Pancreas (tissue), 10 donors: ENCODE measurements at places on chromosomes 1 and 21. TPM values are rescaled to one million over a fixed set of nuclear protein-coding genes. Genes with fewer than 3 reads are reported as not detected.

The RNF186 gene
- total RNA-seq: 22.9 TPM

- DNase-seq: peak; percentile 62
Measured at GRCh38 chr1:95041491-95042165, 31.1 kb downstream of the ALG14 start.

The S100A1 gene
- 2.3 TPM for total RNA-seq

The ADORA1 gene
- 9.0 TPM for total RNA-seq

The EVI5 gene
- 18.8 TPM for total RNA-seq

DNA sequence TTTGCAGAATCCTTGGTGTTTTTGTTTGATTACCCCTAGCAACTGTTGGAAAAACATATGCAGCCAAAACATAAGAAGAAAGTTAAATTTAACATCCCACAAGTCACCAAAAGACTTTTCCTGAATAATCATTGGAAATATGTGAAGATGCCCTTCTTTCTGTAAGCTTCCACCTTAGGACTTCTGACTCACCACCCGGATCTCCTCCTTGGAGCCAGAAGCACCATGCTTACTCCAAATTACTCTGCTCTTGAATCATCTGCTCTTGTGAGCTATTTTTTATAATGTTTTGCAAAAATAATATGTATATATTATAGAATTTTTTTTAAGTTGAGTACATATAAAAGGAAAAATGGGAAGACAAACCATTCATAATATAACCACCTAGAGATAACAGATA, 391.7 kb downstream of the KCTD3 start:
- no peak for DNase-seq

- DNase-seq: peak; percentile 65
Measured at GRCh38 chr21:39386194-39386593, 37.3 kb upstream of the HMGN1 start.

GRCh38 chr1:167871331-167871730, 42.6 kb downstream of the ADCY10 start:
- DNase-seq: no peak

The RXFP4 gene
- total RNA-seq: not detected

The MPL gene
- 0.26 TPM for total RNA-seq

GRCh38 chr1:211577819-211578639, 932 bp downstream of the SLC30A1 start:
- peak; percentile 81 for DNase-seq

GRCh38 chr21:35579520-35580293, 480.6 kb downstream of the SETD4 start:
- DNase-seq: no peak

The ERICH3 gene
- total RNA-seq: 0.16 TPM

The GABRD gene
- not detected for total RNA-seq

GRCh38 chr1:55775007-55775406, 559.8 kb upstream of the USP24 start:
- DNase-seq: no peak

- peak; percentile 65 for DNase-seq
Measured at GRCh38 chr1:159197561-159198557, 6.8 kb upstream of the ACKR1 start.

GRCh38 chr1:153032677-153033308, 1.8 kb downstream of the SPRR1B start:
- no peak for DNase-seq

The TRIM67 gene
- total RNA-seq: 0.09 TPM

The FCGR3A gene
- total RNA-seq: 2.8 TPM

GRCh38 chr1:203351037-203351625, at the start of gene FMOD:
TSS of gene FMOD (minus strand) at chr1:203351122. CDS start at chr1:203348270, 2,852 bp downstream.
- DNase-seq: peak; percentile 53

DNA sequence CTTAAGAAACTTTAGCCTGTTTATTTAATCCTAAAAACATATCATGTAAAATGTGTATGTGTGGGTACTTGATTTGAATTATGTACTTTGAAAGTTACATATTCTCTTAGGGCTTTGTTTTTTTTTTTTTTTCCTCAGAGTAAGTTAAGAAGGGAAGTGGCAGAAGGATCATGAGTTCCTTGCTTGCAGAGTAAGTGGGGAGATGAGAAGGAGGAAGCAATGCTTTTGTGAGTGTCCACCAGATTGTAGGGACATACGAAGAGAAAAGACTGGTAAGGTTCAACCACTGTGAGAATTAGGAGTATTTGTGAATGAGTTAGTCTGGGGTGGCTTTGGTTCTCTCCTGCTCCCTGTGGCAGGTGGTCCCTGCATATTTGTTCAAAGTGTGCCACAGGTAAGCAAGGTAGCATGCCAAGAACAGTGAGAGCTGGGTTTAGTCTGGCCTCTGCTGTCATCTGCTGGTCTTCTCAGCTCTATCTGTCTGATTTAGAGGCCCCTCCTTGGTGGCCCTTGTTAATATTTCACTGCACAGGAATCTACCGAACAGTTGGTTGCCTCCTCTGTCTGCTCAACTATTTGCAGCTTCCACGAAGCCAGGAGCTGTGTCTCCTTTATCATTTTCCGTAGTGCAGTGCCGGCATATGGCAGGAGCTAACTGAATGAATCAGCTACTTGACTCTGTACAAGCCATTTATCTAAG, 9.5 kb downstream of the DNM3 start:
- DNase-seq: no peak

The KIF2C gene
- total RNA-seq: 0.40 TPM

DNA sequence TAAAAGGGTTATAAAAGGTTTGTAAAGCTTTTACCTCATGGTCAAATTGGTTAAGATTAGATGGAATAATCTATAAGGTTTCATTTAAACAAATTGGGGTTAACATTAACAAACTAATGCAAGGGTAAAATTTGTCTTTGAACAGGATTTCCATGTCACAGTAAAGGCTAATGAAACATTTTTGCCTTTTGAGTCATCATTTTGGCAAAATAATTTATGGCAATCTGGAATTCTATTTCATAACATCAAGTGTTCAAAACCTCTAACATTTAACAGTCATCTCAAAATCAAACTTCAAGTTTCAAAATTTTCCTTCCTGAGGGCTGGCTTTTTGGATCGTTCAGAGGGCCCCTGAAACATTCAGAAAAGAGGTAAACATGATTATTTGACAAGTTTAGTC, 6.6 kb upstream of the CD46 start:
- no peak for DNase-seq

The LINGO4 gene
- total RNA-seq: 0.32 TPM

The OR2T33 gene
- total RNA-seq: not detected

DNA sequence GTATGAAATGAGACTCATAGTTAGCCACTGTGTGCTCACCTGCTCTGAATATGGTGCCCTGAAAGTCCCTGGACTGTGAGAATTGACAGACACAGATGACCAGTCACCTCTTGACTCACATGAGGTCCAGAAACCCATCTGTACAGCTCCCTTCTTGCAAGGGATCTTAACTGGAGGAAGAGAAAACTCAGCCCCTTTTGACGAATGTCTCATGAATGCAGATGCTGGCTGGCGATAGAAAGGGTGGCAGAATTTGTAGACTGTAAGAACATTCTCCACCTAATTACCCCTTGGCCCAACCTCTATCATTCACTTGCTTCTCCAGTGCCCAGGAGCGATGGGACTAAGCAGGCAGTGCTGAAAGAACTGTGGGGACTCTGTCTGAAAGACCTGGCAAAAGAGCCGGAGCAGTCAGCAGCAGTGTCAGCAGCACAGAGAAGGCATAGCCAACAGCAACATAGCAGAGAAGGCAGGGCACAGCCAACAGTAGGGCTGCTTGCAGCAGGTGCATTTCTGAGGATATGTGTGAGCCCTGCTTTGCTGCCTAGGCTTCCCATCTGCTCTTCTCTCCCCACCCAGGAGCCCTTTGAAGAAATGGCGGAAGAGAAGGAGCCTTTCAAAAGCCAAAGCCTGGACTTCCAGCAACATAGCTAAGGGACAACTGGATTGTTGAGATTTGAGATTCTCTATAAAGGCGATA, 25.8 kb upstream of the IFNGR2 start:
- DNase-seq: no peak

The GJA8 gene
- total RNA-seq: not detected

DNA sequence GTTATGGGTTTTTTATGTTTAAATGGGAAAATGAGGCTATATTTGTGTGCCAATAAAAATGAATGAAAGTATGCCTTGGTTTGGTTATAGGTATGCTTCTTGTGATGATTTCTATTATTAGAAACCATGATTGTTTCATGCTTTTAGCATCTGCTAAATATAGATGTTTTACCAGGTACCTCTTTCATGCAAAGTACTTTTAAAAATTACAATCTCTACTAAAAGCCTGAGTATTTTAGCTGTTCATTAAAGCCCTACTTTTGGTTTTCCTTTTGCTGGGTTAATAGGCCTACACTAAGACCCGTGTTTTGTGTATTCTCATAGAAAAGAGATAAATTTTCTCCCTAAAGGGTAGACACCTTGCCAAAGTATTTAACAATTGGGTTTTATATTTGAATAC, 32.0 kb downstream of the MTF2 start:
- no peak for DNase-seq

- peak; percentile 68 for DNase-seq
Measured at GRCh38 chr1:115828101-115829022, 12.6 kb downstream of the NHLH2 start.

The INTS3 gene
- total RNA-seq: 14.8 TPM
